ENCODE measurements at places on chromosomes 6 and 20.

DNA sequence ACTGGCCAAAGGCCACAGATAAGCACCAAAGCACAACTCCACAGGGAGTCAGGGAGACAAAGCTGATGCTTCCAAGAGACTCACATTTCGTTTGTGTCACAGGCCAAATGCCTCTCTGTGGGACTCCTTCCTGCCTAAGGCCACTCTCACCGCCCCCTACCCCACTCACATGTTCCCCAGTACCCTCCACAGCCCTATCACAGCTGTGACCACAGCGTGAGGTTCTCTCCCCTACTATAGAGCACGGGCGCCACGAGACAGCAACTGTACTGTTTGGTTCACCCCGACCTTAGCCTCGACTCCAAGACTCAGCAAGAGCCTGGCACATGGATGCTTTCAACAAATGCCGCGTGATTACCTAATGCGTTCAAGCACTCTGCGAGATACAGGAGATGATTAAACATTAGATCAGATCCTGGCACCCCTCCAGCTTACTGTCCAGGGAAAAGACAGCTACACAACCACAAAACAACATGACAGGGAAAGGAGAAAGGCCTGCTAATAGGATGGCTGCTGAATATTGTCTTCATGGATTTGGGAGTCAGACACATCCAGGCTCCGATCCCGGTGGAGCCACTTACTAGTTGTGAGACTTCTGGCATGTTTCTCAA lies 105.5 kb downstream of the AGPAT4 start:
- DNase-seq: peak; percentile 95

DNA sequence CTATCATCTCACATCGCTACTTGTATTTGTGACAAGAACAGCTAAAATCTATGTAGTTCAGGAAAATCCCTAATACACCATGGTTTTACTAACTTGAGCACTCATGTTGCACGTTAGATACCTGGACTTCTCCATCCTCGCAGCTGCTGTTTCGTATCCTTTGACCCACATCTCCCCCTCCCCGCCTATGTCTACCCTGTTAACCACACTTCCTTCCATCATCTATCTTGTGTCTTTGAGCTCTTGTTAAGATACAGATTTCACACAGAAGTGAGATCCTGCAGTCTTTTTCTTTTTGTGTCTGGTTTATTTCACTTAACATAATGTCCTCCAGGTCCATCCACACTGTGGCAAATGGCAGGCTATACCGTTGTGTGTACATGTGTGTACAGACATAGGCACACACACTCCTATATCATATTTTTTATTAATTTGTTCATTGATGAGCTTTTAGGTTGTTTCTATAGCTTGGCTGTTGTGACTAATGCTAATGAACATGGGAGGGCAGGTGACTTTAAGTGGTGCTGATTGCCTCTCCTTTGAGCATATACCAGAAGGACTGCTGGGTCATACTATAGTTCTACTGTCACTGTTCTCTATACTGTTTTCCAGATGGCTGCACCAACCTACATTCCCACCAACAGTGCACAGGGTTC lies 117.8 kb downstream of the WDR27 start:
- no peak for DNase-seq

DNA sequence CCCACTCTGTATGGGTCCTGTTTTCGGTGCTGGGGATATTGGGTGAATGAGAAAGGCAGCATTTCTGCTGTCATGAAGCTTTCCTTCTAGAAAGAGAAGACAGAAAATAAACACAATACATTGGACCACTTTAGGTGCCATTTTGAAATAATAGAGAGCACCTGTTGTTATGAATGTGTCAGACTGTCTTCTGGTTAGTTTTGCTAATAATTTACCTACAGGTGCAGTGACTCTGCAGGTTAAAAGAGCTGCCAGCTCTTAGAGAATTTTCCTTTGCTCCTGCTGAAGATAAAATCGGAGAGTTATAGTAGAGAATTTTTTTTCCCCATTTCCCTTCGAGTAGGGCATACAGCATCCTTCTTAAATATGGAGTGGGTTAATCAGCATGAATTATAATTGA lies 21.9 kb upstream of the GCLC start:
- no peak for DNase-seq

GRCh38 chr6:113524826-113525225 lies 332.3 kb upstream of the MARCKS start:
- DNase-seq: no peak

DNA sequence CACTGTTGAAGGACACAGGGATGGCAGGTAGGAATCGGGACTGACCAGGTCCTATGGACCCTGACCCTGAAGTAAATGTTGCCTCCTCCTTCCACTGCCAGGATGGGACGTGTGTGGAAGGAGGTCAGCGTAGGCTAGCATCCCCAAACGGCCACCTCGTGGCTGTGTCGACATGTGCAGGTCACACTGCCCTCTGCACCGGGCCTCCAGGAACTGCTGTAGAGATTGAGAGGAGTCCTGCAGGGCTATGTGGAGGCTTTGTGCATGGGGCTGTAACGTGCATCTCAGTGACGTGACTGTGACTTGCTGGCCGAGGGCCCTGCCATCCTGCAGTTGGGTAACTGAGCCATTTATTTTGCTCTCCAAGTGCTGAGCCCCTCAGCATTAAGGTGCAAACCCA lies 149.5 kb downstream of the PHACTR3 start:
- DNase-seq: no peak

DNA sequence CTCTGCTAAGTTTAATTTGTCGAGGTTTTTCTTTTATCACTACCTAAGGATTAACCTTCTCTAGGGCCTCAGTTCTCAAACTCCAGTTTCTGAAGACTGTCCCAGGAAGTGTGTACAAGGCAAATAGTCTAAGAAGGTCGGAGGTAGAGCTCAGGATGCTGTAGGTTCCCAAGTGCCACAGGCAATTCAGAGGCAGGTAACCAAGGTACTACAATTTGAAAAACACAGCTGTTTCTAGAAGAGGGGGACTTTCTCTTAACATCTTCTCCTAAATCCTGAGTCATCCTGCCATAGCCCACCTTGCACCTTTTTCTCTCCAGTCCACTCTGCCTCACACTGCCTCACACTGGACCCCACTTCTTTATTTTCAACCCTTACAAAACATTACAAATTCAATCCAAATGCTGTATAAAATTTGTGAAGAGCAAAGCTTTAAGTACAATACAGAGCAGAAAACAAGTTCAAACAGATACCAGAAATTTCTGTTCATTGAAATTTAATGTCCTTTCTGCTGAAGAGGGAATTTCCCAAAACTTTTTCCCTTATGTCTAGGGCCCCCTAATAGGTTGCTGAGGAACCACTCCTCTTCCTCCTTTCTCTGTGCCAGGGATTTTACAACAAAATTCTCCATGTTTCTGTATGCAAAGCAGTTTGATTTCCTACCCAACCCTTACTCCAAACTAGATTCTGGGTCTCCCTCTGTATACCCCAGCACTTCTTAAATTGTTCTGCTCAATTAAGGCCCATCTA lies 43.0 kb downstream of the FRK start:
- no peak for DNase-seq

DNA sequence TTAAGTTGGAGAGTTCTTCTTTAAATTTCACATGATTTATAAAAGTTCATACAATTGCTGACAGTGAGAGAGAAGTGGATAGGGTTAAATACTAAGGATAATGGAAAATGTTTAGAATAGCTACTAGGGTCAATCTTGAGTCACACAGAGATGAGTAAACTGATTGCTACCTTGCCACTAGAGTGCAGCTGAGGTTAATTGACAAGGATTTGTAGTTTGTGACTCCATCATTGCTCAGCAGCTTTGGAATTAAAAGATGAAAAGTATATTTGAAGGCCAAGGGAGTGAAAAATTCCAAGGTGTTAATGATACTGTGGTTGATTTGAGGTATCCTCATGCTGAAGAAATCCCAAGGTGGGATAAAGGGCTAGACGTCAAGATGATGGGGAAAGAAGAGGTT lies 524.0 kb downstream of the UTRN start:
- DNase-seq: peak; percentile 59

DNA sequence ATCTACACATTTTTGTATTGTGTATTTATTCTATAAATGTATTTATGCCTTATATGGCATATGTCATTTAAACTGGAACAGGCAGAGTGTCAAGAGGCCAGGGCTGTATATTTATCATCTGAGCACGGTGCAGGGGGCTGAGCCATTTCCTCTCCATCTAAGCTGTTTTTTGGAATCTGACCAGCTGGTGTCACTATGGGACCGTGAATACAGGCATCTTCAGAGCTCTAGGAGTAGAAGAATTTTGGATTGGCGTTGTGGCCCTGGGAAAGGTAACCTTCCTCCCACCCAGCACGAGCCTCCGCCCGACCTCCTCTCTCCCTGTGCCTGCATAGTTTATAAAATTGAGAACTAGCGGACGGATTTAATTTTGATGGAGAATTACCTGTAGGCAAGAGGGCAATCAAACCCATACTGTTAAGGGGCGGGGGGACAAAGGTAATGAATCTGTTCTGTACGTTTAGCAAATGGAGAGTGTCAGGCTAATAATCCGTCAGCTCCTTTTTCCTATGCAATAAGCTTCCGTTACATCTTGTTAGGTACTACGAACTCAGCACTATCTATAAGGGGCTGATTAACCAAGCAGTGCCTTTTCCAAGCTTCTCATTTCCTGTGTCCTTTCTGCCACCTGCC lies 29.0 kb upstream of the EEF1E1 start:
- DNase-seq: peak; percentile 61

GRCh38 chr20:53828088-53828681 lies 234.5 kb upstream of the ZNF217 start:
- DNase-seq: peak; percentile 95

- no peak for DNase-seq
Observed at GRCh38 chr6:156851454-156851921, 74.3 kb downstream of the ARID1B start.

GRCh38 chr6:13398421-13398994 lies 70.2 kb upstream of the TBC1D7 start:
- DNase-seq: no peak

- DNase-seq: no peak
Observed at GRCh38 chr20:36584018-36584481, 10.7 kb downstream of the TGIF2 start.

DNA sequence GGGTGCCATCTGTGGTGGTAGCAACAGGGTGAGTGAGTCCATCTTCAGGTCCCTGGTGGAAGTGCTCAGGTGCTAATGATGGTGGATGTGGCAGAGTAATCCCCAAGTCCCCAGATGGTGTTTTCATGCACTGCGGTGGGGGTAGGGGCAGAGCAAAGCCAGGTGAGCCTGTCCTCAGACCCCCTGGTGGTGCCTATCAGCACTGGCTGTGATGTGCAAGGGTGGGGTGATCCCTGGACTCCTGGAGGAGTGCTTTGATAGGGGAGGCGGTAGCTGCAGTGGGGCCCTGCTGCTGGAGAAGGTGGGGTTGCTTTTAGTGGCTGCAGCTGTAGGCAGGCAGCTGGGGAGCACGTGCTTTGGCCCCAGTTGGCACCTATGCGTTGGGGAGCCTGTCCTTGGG lies 70.8 kb downstream of the CCDC170 start:
- DNase-seq: no peak

GRCh38 chr6:9647599-9647998 lies 767.3 kb downstream of the TFAP2A start:
- peak; percentile 38 for DNase-seq

- no peak for DNase-seq
Observed at GRCh38 chr20:37393196-37393862, 47.4 kb downstream of the SRC start.

DNA sequence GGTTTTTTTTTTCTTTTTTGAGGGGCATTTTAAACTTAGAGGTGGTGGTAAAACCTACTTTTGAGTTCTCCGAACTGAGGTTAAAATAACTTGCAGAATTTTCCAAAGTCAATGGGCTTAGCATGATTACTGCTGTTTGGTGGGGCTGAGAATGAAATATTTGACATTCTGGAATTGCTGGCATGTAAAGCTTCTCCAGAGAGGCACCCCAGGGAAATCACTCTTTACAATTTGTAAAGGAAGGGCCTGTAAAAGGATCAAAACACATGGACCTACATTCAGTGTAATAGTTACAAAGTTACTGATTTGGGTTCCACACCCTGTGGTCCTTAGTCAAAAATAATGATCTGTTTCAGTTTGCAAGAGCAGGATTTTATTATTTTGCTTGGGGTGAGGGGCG lies 5.5 kb downstream of the FAM217B start:
- no peak for DNase-seq

DNA sequence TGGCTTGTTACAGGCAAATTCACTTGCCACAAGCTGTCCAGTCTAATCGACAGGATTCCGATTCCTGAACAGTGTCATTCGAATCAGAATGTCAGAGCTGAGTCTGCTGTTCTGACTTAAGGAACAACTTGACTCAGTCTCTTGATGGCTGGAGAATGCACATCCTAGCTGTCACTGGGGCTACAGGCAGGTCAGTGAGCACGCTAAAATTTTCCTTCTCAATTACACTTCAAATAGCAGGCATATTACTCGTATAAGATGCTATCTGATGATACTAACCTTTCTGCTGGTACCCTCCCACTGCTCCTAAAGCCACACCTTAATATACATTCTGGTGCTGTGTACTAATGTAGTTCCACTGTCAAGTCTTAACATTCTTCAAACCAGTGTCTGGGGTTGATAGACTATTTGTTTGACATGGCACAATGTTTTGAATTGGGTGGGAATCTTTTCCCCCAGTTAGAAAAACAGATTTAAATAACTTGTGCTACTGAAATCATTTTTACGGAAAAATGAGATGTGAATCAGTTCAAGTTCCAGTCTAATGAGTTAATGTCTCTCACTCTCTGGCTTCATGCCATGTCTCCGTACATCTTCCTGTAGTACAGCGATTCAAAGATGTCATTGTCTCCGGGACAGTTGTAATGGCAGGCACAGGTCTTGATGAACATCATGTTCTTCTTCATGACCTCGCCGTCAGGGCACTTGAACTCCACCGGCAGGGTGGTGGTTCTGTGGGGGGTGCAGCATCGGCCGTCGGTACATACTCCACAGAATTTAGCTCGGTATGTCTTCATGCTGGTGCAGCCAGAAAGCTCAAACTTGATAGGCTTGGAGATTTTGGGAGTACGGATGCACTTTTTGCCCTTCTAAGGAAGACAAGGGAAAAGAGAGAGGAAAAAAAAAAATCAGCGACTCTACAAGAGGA lies 2.2 kb downstream of the CCN2 start:
- DNase-seq: peak; percentile 87

- DNase-seq: peak; percentile 22
Observed at GRCh38 chr6:169326067-169326799, 72.6 kb upstream of the THBS2 start.

GRCh38 chr6:47804821-47805220 lies 23.0 kb downstream of the OPN5 start:
- DNase-seq: no peak
